NCI-H2081 treated with DMSO at 0.1 percent for 48 hours (cell line): ENCODE measurements at places on chromosomes 2 and 18.

DNA sequence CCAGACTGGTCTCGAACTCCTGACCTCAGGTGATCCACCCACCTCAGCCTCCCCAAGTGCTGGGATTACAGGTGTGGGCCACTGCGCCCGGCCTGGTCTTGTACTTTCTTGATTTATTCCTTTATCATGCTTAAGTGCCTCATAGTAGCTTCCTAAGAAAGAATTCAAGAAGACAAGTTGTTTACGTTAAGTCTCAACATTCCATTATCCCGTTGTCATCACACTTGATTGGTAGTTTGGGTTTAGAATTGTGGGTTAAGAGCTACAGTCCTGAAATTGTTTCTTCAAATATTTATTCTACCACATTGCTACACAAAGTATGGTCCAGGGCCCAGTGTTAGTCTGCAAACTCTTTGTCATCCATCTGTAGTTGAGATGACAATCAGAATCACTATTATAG is 194.0 kb downstream of the VWC2L start:
- no peak for DNase-seq

DNA sequence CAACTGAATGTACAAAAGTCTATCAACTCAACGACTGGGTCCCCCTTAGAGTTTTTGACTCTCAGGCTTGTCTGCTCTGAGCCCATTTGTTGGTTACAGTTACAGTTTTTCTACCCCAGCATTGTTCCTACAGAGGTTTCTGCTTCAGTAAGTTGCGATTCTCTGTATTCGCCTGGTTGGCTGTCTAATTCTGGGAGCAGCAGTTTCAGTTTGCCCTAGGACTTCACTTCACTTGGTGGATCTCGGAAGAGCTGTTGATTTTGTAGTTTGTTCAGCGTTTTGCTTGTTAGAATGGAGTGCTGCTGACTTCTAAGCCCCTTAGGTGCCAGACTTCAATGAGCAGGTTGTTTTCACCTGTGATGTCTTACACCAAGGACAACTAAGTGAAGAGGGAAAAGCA is 296.5 kb upstream of the EPAS1 start:
- no peak for DNase-seq

DNA sequence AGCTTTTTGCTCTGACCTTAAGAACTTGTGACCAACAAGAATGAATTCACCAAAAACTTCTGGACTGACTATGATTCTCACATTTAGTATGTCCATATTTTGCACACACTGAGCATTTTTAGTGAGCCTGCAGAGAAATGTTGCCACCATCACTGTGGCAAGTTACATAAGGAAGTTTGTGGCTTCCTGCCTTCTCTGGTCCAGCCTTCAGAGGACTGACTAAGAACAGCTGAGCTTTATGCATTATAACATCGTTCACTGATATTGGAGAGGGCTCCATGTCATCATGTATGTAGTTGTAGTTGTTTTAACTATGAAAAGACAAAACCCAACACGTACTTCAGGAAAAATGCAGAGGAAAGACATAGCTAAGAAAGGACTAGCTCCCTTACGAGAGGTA is 218.0 kb upstream of the CRIM1 start:
- no peak for DNase-seq

- DNase-seq = no peak
These were observed 221.5 kb downstream of the EPHA4 start for GRCh38 chr2:221350616-221351015.

GRCh38 chr18:71503222-71503621 is 1040.9 kb downstream of the CBLN2 start:
- DNase-seq = no peak

- DNase-seq = no peak
These were observed 233.8 kb upstream of the SKOR2 start for GRCh38 chr18:47485221-47485797.

DNA sequence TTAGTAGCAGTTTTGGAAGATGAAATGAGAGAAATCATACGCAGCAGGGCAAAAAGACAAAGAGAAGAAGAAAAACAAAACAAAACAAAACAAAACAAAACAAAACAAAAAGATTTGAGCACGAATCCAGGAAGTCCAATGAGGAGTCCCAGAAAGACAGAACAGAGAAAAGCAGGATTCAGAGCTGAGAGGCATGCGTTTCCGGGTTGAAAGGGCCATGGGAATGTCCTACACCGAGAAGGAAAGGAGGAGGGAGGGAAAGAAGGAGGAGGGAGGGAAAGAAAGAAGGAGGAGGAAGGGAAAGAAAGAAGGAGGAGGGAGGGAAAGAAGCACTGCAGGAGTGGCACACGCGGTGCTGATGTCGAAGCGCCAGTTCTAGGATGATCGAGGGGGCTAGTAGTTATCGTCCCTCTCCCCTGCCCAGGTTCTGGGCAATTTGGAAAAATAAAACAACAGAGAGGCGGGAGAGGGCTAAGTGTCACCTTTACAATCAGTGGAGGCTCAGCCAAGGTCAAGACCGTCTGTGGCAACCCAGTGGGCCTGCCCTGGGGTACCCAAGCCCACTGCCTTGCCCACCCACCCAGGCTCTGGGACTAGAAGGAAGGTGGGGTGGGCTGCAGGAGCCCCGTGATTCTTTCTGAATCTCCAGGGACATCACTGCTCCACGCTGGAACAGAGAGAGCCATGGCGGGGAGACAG is 68.4 kb downstream of the TWIST2 start:
- no peak for DNase-seq

DNA sequence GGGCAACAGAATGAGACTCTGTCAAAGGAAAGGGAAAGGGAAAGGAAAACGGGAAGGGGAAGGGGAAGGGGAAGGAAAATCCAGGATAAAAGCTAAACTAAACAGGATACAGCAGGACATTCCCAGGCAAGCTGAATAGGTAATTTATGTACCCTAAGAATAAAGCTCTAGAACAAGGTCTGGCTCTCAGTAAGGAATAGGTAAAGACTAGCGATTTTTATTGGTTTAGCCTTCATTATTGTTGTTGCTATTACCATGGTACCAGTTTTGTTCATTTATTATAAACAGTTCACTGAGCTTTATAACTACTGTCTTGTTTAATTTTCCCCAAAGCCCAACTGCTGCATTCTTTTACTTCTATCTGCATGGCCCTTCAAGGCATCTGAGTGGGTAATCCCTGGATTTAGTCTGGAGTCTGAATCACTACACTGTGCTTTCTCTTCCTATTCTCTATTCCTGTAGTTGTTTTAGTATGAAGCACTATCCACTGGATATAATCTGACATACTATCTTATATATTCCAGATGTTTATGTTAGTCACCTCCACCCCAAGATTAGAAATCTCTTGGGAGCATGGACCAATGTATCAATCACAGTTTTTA is 127.1 kb upstream of the TANK start:
- no peak for DNase-seq

GRCh38 chr2:88737385-88737784 is 45.9 kb downstream of the RPIA start:
- DNase-seq = no peak

DNA sequence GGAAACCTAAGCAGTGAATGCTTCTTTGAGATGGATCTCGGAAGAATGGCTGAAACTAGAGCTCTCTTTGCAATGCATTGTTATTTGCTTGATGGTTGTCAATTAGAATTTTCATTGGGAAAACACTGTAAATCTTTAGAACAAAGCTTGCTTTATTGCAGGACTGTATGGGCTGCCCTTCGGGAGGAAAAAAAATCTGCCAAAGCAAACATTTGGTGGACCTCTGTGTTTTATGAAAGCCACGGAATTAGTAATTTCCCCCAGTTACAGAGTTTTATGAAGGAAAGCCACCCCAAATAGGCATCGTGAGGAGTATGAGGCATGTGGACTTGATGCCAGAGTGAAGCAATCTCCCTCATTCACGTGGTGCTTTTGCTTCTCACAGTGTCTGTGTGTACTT is 33.5 kb downstream of the RHBDD1 start:
- DNase-seq = no peak

GRCh38 chr18:25097057-25097456 is 254.9 kb downstream of the ZNF521 start:
- no peak for DNase-seq

DNA sequence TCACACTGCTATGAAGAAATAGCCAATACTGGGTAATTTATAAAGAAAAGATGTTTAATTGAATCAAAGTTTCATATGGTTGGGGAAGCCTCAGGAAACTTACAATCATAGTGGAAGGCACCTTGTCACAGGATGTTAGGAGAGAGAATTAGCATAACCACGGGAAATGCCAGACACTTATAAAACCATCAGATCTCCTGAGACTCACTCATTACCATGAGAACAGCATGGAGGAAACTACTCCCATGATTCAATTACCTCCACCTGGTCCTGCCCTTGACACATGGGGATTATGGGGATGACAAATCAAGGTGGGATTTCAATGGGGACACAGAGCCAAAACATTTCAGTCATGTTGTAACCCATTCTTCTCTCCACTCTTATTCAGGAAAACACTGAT is 472.9 kb upstream of the FSIP2 start:
- DNase-seq = no peak

GRCh38 chr2:72757177-72757775 is 68.6 kb downstream of the EXOC6B start:
- no peak for DNase-seq

DNA sequence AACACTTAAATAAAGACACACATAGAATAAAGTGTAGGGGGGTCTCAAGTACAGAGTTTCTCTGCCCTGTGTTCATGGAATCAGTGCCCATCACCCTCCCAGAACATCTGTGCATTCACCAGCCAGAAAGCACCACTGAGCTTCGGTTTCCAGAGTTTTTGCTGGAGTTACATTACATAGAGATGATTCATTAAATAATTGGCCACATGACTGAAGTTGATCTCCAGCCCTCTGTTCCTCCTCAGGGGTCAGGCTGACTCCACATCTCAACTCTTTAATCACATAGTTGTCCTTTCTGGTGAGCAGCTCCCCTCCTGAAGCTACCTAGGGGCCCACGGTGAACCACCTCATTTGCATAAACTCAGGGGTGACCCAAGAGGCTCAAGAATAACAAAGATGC is 129.8 kb downstream of the METTL4 start:
- no peak for DNase-seq
